Thymus (tissue), 14 donors: ENCODE measurements at places on chromosomes 12 and 14. TPM values are rescaled to one million over a fixed set of nuclear protein-coding genes. Genes with fewer than 3 reads are reported as not detected.

- H3K36me3 ChIP-seq, result no peaks in the 10 kb centered on the region
- DNase-seq, result no peak
- H3K27me3 ChIP-seq, result no peaks in the 10 kb centered on the region
- H3K4me1 ChIP-seq, result no peaks in the 10 kb centered on the region
- H3K27ac ChIP-seq, result no peak overlapping the region
Measured at GRCh38 chr12:90120627-90121026, 412.0 kb upstream of the ATP2B1 start.

DNA sequence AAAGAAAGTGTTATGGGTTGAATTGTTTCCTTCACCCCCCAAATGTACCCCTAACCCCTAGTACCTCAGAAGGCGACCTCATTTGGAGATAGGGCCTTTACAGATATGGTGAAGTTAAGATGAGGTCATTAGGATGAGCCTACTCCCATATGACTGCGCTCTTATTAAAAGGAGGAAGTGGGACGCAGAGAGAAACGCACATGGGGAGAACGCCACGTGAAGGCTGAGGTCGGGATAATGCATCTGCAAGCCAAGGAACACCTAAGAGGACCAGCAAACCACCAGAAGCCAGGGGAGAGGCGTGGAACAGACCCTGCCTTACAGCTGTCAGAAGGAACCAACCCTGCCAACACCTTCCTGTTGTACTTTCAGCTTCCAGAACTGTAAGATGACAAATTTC, 1.7 kb upstream of the NRIP2 start:
- H3K36me3 ChIP-seq, result peaks cover 31% of the 10 kb centered on the region
- no peak for DNase-seq
- H3K4me3 ChIP-seq, result no peak overlapping the region
- peaks cover 10% of the 10 kb centered on the region for H3K27me3 ChIP-seq
- no peaks in the 10 kb centered on the region for H3K4me1 ChIP-seq

GRCh38 chr14:23445773-23446172, 10.3 kb upstream of the MYH7 start:
- peaks cover 4% of the 10 kb centered on the region for H3K27me3 ChIP-seq
- DNase-seq, result no peak
- no peak overlapping the region for H3K4me3 ChIP-seq
- H3K27ac ChIP-seq, result no peak overlapping the region

DNA sequence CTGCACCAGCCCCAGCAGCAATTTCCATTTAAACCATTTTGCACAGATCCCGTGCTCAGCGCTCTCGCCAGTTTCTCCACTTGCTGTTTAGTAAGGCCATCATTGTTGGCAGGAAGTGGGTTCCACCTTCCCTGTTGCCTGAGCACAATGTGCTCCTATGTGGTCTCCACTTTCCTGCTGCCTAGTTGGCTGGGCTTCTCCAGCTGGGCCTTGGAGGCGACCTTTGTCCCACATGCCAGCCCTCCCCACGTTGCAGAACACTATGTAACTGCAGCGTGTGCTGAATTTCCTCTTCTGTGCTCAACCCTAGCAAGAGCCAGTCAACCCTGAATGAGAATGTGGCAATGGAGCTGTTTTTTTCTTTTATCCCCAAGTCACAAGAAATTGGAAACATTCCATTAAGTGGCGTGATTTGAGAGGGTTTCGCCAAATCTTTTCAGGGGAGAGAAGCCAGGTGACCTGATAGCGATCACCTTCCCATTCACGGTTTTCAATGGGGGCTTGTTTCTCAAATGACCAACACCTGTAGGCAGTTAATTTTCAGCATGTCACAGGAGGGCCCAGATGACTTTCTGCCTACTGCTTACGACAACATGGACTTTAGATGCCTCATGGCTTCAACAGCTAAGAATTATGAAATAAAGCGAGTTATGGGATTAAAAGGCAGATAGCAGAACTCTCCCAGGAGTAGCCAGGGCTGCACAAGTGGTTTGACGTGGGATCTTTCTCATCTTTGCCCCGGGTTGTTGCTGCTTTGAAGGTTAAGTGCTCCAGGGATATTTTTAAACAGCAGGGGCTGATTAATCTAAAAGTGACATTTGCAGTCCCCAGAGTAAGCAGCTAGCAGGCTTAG, at the start of gene ACACB:
Gene ACACB (plus strand): TSS at position 830 of the 853 bp plus-strand sequence. CDS start 22,819 bp downstream, outside the sequence.
- peaks cover 8% of the 10 kb centered on the region for H3K4me1 ChIP-seq
- H3K36me3 ChIP-seq, result peaks cover under 1% of the 10 kb centered on the region
- no peak for DNase-seq
- H3K27me3 ChIP-seq, result no peaks in the 10 kb centered on the region

DNA sequence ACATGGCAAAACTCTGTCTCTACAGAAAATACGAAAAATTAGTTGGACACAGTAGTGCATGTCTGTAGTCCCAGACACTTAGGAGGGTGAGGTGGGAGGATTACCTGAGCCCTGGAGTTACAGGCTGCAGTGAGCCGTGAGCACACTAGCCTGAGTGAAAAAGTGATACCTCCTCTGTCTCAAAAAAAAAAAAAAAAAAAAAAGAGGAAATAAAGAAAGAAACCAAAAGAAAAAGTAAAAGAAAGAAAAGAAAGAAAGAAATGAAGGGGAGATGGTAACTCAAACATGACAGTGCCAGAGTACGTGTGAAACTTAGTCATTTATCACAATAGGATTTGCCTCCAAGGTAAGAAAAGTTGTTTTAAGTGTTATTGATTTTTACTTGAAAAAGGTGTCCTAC, 407.0 kb upstream of the MGAT4C start:
- H3K36me3 ChIP-seq, result no peaks in the 10 kb centered on the region
- no peaks in the 10 kb centered on the region for H3K4me1 ChIP-seq
- no peak overlapping the region for H3K27ac ChIP-seq
- no peaks in the 10 kb centered on the region for H3K27me3 ChIP-seq
- H3K4me3 ChIP-seq, result no peak overlapping the region

MAP3K9 gene
- total RNA-seq, result 0.47 TPM

CLEC9A gene
- total RNA-seq, result 16.2 TPM

DNA sequence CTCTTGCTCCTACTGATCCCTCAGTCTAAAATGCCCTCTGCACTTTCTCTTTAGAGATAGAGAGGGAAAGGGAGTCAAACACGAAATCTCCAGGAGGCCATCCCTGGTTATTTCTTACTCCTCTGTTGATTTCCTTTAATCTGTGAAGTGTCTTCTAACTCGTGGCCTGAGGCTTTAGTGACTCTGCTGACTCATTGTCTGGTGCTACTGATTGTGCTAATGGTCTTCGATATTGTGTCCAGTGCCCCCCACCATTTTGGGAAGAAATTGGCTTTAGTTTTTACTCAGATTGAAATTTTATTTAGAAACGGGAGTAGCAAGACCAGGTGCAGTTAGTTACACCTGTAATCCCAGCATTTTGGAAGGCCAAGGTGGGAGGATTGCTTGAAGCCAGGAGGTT, 839 bp downstream of the CLEC9A start:
- no peak overlapping the region for H3K27ac ChIP-seq
- no peak for DNase-seq
- H3K4me1 ChIP-seq, result no peaks in the 10 kb centered on the region
- no peaks in the 10 kb centered on the region for H3K36me3 ChIP-seq
- no peak overlapping the region for H3K4me3 ChIP-seq

GRCh38 chr14:59268858-59269257, 80.4 kb downstream of the DAAM1 start:
- no peaks in the 10 kb centered on the region for H3K27me3 ChIP-seq

DNA sequence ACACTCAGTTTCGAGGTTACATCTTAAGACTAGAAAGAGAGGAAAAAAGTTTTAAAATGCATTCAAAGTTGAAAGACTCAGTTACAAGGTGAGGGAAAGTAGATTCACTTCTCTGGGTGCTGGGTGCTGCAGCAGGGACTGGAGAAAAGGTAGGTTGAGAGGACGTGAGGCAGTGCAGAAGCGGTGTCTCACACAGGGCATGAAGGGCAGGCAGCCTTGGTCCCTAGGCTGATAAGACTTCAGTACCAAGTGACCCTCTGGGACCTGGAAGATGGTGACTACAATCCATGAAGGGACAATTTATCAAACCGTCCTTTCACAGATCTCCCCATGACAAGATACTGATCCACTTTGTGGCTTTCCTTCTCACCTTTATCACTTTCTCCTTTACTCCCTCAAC, 22.5 kb upstream of the UTP20 start:
- no peak for DNase-seq
- H3K27ac ChIP-seq, result no peak overlapping the region
- no peak overlapping the region for H3K4me3 ChIP-seq
- H3K4me1 ChIP-seq, result no peaks in the 10 kb centered on the region
- H3K27me3 ChIP-seq, result no peaks in the 10 kb centered on the region

DNA sequence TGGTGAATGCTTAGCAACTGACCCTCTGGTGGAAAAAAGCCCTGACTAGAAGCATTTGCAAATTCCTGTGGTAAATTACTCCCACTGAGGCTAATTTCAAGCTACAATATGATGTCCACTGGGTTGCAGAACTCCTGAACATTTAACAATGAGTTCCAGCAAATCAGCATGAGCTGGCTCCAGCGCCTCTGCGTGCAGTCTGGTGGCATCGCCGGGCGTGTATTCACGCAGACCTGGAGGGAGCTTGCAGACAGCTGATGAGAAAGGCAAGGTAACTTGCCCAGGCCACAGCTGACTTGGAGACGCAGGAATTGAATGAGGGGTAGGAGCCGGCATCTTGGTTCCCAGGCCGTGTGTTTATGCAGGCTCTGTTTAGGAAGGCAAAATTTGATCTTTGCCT, 45.1 kb upstream of the KCNA1 start:
- H3K4me3 ChIP-seq, result no peak overlapping the region
- no peaks in the 10 kb centered on the region for H3K27me3 ChIP-seq
